Activated CD4-positive, alpha-beta T cell treated with anti-CD3 and anti-CD28 coated beads, Interleukin-2, amount 50 U/mL, for 48 hours (primary cell): ENCODE measurements at places on chromosomes 13 and 19.

DNA sequence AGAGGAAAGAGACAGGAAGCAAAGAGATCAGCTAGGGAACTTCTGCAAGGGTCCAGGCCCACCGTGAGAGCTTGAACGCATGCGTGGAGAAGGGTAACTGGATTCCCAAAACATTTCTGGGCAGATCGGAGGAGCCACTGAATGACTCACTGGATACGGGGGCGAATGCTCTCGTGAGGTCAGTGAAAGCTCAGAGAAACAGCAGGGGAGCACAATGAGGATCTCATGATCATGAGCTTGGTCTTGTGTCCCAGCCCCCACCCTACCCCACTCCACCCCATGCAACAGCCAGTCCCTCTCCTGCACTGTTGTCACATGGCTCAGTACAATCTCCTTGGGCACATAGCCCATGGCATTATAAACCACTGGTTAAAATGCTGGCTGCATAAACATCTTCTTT, 40.6 kb downstream of the DCLK1 start:
- DNase-seq = no peak

GRCh38 chr19:46251416-46251815, 21.9 kb downstream of the IGFL1 start:
- no peak for DNase-seq

GRCh38 chr13:113205428-113205931, 3.0 kb downstream of the PCID2 start:
- DNase-seq = no peak

- no peak for DNase-seq
Measured at GRCh38 chr19:8494158-8494557, 8.3 kb downstream of the PRAM1 start.

- DNase-seq = no peak
Measured at GRCh38 chr13:43657485-43657884, 129.3 kb downstream of the ENOX1 start.

GRCh38 chr13:42328672-42329071, 56.7 kb downstream of the AKAP11 start:
- no peak for DNase-seq

- no peak for DNase-seq
Measured at GRCh38 chr19:29006057-29006735, 206.8 kb downstream of the UQCRFS1 start.

DNA sequence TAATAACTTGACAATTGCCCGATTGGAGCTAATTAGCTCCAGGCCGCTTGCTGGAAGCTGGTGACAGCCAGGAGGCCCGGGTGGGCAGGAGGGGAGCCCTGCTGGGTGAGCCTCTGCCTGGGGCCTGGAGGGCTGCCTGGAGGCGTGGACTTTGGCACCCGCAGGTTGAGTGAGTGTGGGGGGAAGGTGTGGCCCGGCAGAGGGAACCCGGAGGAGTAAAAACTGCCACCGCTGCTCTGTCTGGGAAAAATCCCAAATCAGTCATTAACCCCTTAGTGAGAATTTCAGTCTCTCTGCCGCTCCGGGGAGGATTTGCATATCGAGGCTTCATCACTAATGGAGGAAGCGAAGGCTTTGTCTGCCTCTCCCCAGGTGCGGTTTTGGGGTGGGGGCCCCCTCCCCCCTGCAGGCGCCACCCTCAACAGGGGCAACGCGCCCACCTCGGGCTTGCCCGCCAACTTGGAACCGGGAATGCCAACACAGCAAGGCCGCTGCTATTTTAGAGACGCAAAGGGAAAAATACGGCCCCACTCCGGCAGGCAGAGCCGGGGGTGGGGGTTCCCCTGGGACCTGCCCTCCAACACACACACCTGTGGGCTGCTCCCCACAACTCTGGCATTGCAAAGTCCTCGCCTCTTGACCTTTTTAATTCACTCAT, 6.2 kb downstream of the EFNA2 start:
- DNase-seq = no peak

- DNase-seq = no peak
Measured at GRCh38 chr13:110259651-110260050, 47.3 kb downstream of the COL4A1 start.

DNA sequence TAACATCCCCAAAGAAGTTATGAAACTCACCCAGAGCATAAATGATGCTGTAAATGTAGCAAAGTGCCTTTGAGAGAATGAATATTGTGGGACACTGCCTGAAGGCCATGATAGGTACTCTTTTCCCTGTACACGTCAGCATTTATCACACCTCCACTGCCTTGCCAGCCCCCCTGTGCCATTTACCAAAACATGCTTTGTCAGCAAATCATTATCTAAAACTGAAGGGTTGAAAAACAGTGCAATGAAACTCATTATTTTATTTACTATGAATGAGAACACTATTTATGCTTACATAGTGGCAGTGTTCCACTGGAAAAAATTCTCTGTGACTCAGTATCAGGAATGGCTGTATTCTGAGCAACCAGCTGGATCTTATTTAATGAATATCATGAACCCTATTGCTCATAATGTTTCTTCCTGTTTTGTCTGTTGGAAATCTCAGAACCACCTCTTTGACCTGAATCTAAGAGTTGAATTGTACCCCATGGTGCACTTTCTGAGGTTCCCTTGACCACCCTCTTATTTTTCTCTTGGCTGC, 564.1 kb downstream of the DCT start:
- no peak for DNase-seq
